Natural killer cell (primary cell): ENCODE measurements at places on chromosomes 3 and 15.

- no peak for DNase-seq
These were observed 4.9 kb upstream of the TMEM212 start for GRCh38 chr3:171838218-171838720.

GRCh38 chr3:189805375-189806067 lies 174.3 kb downstream of the TP63 start:
- no peak for DNase-seq

- DNase-seq: no peak
These were observed 33.1 kb upstream of the GLCE start for GRCh38 chr15:69127306-69127705.

DNA sequence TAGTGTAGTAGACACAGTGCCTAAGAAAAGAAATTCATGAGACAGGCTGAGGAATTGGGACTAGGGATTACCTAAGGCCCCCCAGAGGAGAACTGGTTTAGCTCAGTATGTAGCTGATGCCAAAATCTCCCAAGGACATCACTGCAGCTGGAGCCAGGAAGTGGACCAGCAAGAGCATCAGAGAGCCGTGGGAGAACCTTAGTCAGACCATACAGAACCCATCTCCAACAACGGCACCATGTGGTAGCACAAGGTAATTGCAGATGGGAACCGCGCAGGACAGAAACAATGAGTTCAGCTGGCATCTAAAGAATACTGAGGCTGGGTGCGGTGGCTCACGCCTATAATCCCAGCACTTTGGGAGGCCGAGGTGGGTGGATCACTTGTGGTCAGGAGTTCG lies 81.7 kb downstream of the WNT5A start:
- DNase-seq: no peak

- no peak for DNase-seq
These were observed 215.1 kb upstream of the UBE2E1 start for GRCh38 chr3:23590424-23591273.

DNA sequence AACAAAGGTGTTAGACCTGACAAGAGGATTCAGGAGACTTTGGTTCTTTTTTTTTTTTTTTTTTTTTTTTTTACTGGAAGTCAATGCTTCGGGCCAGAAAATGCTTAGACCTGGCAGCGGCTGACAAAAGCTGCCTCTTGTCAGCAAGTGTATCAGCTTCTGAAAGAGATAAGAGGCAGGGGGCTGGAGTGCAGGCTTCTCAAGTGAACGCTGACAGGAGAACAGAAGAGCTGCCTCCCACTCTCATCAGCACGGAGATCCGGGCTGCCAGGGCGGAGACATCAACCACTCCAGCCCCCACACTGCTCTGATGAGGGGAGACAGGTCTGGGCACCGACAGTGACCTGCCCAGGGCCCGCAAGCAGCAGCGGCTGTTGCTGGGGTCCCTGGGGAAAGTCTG lies 9.4 kb upstream of the SCN5A start:
- no peak for DNase-seq

GRCh38 chr15:65812467-65812866 lies 20.4 kb upstream of the DENND4A start:
- no peak for DNase-seq

- DNase-seq: no peak
These were observed 31.3 kb downstream of the DNASE1L3 start for GRCh38 chr3:58179235-58180098.

GRCh38 chr15:89657686-89658200 lies 2.5 kb upstream of the KIF7 start:
- no peak for DNase-seq

DNA sequence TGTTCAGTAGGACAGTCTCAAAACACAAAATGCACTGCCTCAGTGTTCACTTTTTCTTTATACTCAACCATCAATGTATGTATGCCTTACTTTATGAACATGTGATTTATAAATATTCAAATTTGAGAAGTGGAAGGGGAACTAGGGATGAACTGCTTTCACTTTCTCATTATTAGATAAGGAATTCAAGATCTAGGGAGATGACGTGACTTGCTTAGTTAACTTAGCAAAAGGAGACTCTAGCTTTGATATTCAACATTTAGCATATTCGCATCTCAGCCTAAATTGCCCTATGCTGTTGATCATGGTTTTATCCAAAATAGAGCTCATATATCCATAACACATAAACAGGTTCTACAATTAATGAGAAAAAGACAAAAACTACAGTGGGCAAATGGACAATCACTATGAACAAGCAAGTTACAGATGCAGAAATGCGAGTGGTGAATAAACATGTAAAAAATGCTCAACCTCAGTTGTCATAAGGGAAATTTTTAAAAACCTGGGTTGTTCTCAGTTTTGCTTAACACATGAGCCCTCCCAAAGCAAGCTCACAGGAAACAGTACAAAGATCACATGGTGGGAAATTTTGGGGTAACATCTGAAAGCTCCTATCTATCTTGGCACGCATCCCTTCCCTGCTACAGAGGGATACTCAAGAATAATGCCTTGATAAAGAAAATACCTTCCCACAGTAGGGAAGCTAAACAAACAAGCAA lies 269.8 kb downstream of the THRB start:
- no peak for DNase-seq

DNA sequence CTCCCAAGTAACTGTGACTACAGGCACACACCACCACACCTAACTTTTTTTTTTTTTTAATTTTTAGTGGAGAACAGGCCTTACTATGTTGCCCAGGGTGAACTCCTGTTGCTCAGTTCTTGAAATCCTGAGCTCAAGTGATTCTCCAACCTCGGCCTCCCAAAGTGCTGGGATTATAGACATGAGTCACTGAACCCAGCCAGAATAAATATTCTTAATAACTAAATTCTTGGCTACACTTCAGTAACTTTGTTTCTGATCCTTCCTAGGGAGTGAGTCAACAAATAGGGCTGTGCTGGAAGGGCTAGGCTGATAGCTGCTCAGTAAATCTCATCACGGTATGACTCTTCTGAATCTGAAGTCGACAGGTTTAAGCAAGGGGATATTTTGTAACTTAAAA lies 56.6 kb downstream of the P3H2 start:
- no peak for DNase-seq

DNA sequence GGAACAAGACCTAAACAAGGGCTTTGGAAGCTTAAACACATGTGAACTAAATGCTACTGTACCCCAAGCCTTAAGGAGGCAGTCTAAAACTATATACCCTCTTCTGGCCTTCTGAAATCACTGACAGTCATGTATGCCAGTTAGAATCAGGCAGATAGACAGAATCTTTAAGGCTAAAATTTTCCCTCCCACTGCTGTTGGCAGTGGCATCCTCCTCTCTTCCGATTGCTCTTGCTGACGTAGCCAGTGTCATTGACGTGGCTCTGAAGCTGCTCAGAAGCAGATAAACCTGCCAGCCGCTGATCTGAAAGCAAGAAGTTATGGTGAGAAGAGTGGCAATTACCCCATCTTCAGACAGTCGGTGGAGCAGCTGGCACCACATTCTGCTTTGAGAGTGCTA lies 3.3 kb downstream of the RYR3 start:
- DNase-seq: no peak

- DNase-seq: no peak
These were observed 15.3 kb upstream of the LIMD1 start for GRCh38 chr3:45579251-45579650.

- peak; percentile 25 for DNase-seq
These were observed 513 bp downstream of the VGLL4 start for GRCh38 chr3:11643201-11643603.

DNA sequence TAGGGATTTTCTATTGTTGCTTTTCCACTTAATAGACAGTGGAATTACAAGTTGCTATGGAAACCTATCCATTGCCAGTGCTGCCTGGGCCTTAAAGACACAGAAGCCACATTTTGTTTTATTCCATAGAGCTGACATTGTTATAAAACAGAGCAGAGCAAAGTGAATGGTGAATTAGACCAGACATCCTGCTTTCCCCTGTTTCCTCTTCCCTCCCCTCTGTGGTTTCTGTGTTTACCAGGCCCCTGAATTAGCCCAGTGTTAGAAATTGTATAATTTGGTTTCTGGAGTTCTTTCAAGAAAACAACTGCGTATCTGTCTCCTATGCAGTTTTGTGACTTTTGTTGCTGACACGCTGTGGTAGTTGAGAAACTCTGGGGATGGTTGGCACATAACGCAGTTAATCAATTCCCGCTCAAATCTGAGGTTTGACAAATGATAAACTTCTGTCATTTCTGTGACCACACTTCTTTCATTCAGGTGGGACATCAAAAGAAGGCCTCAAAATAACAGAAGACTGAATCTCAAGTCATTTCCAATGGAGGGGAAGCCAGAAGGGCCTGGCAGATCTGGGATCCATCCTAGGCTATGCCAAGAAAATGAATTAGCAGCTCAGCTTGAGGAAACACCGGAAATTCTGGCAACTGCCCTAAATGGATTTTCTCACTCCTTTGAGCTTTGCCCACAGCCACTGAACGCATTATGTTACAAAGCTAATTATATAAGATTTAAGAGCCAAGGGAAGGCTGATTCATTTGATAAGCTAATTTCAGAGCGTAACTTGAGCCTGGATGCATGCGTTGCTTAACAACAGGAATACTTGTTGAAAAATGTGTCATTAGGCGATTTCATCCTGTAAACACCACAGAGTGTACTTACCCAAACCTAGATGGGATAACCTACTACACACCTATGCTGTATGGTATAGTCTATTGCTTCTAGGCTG lies 46.9 kb downstream of the NR1D2 start:
- DNase-seq: no peak

DNA sequence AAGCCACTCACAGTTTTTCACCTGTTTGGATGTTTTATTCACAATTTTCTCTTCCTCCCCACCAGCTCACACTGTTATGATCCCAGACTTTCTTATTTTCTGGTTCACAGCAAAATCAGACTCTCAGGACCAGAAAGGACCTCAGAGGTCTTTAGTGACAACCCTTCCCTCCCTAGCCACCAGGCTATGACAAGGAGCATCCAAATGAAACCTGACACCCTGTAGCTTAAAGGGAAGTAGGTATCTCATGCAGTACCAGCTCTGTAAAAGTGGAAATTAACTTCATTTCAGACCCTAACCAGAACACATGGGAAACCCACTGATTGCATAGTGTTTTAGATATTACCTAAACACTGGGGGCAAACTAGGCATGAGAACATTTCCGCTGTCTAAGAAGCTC lies 45.3 kb downstream of the ATP13A5 start:
- DNase-seq: no peak

GRCh38 chr15:26697913-26698312 lies 75.0 kb downstream of the GABRB3 start:
- no peak for DNase-seq

- DNase-seq: no peak
These were observed 5.2 kb downstream of the MEIS2 start for GRCh38 chr15:37094915-37095711.

DNA sequence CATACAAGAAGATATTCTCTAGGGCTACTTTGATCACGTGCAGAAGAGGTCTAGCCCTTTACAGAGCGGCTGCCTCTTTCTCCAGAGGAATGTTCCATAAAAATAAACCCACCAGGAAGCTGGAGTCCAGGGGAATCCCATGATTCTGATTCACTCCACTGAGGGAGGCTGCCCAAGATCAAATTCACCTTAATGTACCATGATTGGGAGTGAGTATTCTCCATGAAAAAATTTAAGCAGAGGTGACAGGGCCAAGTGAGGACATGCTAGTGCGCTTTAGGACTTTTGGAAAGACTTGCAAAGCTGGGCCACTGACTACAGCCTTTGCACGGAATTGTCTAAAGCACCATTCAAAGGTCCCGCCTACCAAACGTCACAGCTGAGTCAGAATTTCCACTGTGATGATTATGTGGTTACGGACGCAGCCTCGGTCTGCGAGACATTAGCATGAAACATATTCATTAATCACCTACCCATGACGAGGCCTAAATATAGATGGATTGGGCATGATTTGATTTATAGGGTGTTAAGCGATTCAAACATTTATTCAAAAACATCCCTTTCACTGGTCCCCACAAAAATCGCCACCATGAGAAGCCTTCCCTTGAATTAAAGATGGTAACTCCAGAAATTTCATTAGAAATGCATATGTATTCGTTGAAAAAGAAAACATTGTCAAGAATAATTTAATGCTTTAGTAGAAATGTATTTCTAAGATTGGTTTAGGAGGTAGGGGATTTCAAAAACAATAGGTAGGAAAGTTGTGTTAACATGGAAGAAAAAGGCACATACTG lies 152.6 kb downstream of the GREM1 start:
- no peak for DNase-seq

GRCh38 chr3:154334973-154335420 lies 10.7 kb upstream of the DHX36 start:
- DNase-seq: no peak
